Right renal cortex interstitium (tissue), 3 donors: ENCODE measurements at places on chromosomes 5 and 9. TPM values are rescaled to one million over a fixed set of nuclear protein-coding genes. Genes with fewer than 3 reads are reported as not detected.

The NR6A1 gene
- polyA plus RNA-seq: 1.1 TPM

The OR13C2 gene
- polyA plus RNA-seq: not detected

The LRRC26 gene
- not detected for polyA plus RNA-seq

The CACFD1 gene
- 23.3 TPM for polyA plus RNA-seq

The BAAT gene
- 0.44 TPM for polyA plus RNA-seq

The GADD45G gene
- polyA plus RNA-seq: 1.8 TPM

The PAX5 gene
- polyA plus RNA-seq: 0.11 TPM

The KCNV2 gene
- not detected for polyA plus RNA-seq

The TEX48 gene
- not detected for polyA plus RNA-seq

The NTRK2 gene
- 111 TPM for polyA plus RNA-seq

The DCTN4 gene
- 60.9 TPM for polyA plus RNA-seq

The IDNK gene
- 17.2 TPM for polyA plus RNA-seq

The PDLIM4 gene
- polyA plus RNA-seq: 11.2 TPM

The PDE4D gene
- 20.8 TPM for polyA plus RNA-seq

The TTLL11 gene
- 6.0 TPM for polyA plus RNA-seq

The DOCK8 gene
- polyA plus RNA-seq: 10.9 TPM

The ZNF883 gene
- 12.1 TPM for polyA plus RNA-seq

The LIFR gene
- polyA plus RNA-seq: 69.2 TPM

The CSNK1A1 gene
- 206 TPM for polyA plus RNA-seq

The IL3 gene
- polyA plus RNA-seq: not detected

The NR5A1 gene
- not detected for polyA plus RNA-seq

The NIPAL4 gene
- 0.69 TPM for polyA plus RNA-seq

The PCDHAC1 gene
- polyA plus RNA-seq: 0.10 TPM

The WDR38 gene
- polyA plus RNA-seq: 0.24 TPM

The ZNF189 gene
- polyA plus RNA-seq: 51.2 TPM

The RACK1 gene
- 3,030 TPM for polyA plus RNA-seq

The KCNN2 gene
- 5.7 TPM for polyA plus RNA-seq

The OSMR gene
- 10.7 TPM for polyA plus RNA-seq

The IQGAP2 gene
- 83.7 TPM for polyA plus RNA-seq

The FOXD4L5 gene
- 0.29 TPM for polyA plus RNA-seq

The SLC6A19 gene
- polyA plus RNA-seq: 55.8 TPM

The NTNG2 gene
- polyA plus RNA-seq: 0.23 TPM

The F2R gene
- 66.3 TPM for polyA plus RNA-seq

The HK3 gene
- 0.72 TPM for polyA plus RNA-seq

The CDH6 gene
- polyA plus RNA-seq: 61.1 TPM

The C9 gene
- 0.79 TPM for polyA plus RNA-seq

The C5orf58 gene
- polyA plus RNA-seq: 0.15 TPM

The TAF9 gene
- polyA plus RNA-seq: 57.1 TPM

The SH2D3C gene
- polyA plus RNA-seq: 12.6 TPM

The TUSC1 gene
- 17.0 TPM for polyA plus RNA-seq

The CNTLN gene
- 14.0 TPM for polyA plus RNA-seq

The TXNDC8 gene
- polyA plus RNA-seq: not detected

The CSF1R gene
- 15.1 TPM for polyA plus RNA-seq

The ELOVL7 gene
- polyA plus RNA-seq: 19.1 TPM

The PAPPA gene
- 4.2 TPM for polyA plus RNA-seq

The GFPT2 gene
- 4.5 TPM for polyA plus RNA-seq

The PDE8B gene
- 4.4 TPM for polyA plus RNA-seq

The CEP72 gene
- 8.6 TPM for polyA plus RNA-seq
